ENCODE measurements at places on chromosomes 12 and 14.

- no peak for DNase-seq
These were observed 221.8 kb downstream of the SLC41A2 start for GRCh38 chr12:104736307-104736706.

DNA sequence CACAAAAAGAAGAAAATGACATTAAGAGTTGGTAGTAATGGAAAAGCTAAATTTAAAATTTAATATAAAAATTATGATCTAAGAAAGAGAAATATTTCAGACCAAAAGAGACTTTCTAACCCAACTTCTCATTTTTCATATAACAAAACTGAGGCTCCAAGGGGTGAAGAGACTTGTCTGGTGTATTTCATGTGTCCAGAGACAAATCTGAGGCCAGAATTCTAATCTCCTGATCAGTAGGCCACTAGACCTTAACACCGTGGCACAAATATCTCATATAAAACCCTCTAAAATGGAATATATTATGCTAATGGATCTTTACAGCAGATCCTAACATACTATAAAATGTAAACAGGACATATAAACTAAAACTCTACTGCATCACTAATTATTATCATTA lies 275.7 kb upstream of the SLC16A7 start:
- DNase-seq = no peak

DNA sequence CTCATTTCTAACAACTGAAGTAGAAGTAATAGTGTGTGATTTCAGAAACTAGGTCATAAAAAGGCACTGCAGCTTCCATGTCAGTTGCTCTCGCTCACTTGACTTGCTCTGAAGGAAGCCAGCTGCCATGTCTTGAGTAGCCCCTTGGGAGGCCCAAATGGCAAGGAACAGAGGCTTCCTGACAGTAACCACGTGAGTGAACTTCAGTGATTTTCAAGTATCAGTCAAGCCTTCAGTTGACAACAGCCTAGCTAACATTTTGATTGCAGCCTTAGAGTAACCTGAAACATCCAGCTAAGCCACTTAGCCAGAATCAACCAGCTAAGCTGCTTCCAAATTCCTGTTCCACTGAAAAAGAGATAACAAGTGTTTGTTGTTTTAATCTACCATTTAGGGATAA lies 26.7 kb downstream of the TOGARAM1 start:
- no peak for DNase-seq

DNA sequence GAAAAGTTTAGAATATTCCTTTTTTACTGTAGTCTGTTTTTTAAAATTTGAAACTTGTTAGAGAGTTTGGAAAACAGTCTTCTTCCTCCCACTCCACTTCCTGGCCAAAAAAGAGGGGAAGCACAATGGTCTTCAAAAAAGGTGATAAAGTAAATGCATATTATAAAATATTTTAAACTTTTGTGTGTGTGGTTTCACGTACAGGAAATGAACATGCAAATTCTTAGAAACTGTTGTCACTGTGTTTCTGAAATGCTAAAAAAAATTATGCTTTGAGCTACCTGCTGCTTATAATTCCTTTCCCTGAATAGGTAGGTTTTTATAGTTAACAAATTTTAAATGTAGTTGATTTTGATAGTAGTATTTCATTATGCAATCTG lies 2.9 kb downstream of the FGFR1OP2 start:
- DNase-seq = no peak

DNA sequence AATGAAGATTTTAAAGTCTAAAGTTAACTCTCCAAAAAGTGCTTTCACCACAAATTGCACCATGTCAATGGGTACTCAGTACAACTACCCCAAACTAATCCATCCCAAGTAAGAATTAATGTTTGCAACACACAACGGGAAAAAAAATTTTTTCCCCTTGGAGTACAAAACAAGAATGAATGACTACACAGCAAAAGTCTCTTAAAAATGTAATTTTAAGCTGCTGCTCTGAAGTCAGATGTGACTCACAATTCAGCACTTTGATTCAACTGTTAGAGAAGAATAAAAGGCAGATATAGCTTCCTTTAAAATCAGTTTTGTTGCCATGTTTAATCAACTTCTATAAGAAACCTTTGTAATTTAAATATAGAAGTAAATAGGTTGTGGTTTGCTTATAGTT lies 42.5 kb upstream of the VPS33A start:
- DNase-seq = no peak
